Stimulated activated CD4-positive, alpha-beta T cell treated with anti-CD3 and anti-CD28 coated beads, Interleukin-1b, Interleukin-23, amount 100 ng/mL, for 1 hour (primary cell): ENCODE measurements at places on chromosomes 1 and 21.

GRCh38 chr1:151325231-151325630 lies 2.0 kb downstream of the PI4KB start:
- no peak for DNase-seq

GRCh38 chr1:61426254-61426653 lies 298.7 kb downstream of the TM2D1 start:
- no peak for DNase-seq

GRCh38 chr1:240101737-240102136 lies 10.1 kb downstream of the FMN2 start:
- no peak for DNase-seq

DNA sequence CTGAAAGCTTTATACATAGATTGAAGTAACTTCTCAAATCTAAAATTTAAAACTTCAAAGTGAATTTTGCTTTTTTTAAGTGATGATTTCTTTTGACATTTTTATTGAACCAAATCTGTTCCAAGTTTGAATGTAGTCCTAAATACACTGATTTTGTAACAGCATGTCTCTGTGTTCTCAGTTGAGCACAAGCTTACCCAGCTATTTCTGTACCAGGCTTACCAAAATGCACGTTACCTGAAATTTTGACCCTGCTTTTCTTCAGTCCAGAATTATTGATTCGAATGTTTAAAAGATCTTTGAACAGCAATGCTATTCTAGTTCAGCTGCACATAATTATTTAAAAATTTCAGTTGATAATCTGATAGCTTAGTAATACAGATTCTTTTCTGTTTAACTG lies 25.6 kb downstream of the AGO4 start:
- DNase-seq = no peak

GRCh38 chr1:61124696-61125095 lies 42.3 kb downstream of the NFIA start:
- DNase-seq = no peak

DNA sequence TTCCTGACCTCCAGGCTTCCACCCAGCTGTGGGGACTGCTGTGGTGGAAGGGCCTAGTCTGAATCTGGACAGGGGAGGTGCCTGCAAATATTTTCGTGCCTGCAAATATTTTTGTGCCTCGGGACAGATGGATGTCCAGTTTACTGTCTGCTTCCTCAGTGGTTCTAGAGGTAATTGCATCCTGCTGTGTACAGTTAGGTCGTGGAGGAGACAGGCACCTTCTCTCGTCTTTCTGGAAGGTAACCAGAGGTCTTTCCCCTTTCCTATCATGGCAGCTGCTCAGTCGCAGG lies 53.8 kb upstream of the TINAGL1 start:
- DNase-seq = no peak

DNA sequence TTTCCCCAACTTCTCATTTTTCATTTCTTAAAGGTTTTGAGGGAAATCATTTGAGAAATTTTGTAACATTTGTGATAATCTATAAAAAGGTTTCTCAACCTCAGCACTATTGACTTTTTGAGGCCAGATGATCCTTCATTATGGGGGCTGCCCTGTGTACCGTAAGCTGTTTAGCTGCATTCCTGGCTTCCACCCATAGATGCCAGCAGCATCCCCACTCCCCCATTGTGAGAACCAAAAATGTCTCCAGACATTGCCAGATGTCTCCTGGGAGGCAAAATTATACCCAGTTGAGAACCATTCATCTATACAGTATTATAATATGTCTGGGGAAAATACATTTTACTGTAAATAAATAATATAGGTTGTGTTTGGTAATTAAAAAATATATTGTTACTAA lies 146.0 kb downstream of the PBX1 start:
- no peak for DNase-seq

GRCh38 chr1:230166366-230167132 lies 99.5 kb downstream of the GALNT2 start:
- no peak for DNase-seq

DNA sequence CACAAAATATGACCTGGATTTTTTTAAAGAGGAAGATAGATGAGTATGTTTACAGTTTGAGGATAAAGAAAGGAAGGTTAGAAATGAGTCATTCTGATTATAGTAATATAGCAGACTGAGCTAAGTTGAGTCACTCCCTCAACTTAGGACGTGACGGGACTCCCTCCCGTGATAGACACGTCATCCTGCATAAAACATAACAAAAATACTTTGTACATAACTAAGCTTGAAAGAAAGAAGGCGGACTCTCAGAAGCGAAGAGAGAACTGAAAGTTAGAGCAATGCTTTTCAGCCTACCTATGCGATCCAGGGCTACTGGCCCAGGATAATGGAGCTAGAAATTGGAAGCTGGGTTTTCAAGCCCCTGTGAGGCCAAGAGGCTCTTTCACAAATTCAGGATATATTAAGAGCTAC lies 53.0 kb upstream of the DESI2 start:
- DNase-seq = peak; percentile 3

GRCh38 chr1:234731569-234732085 lies 121.6 kb upstream of the IRF2BP2 start:
- DNase-seq = no peak

GRCh38 chr1:200448034-200448762 lies 38.4 kb upstream of the ZNF281 start:
- no peak for DNase-seq
